ENCODE measurements at places on chromosomes 6 and 20. TPM values are rescaled to one million over a fixed set of nuclear protein-coding genes. Genes with fewer than 3 reads are reported as not detected.

BPIFB1 gene
- not detected for total RNA-seq

KCNB1 gene
- 0.81 TPM for total RNA-seq

CST5 gene
- total RNA-seq: not detected

DNA sequence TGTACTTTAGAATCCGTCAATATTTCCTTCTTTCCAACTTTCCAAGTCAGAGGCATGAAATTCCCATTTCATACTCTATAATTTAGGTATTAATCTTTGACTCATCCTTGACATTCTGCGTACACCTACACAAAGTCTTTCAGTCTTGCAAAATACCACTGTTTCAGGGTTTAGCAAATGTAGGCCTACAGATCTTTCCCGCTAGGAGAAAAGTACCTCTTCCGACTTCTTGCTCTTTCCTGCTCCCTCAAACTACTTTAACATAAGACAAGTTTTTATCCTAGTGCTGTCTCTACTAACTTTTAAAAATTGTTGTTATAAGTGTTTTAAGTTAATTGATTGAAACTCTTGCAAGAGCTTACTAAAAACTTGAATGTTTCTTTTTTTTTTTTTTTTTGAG, 18.3 kb upstream of the PHACTR1 start:
- DNase-seq: no peak

GRCh38 chr6:33755070-33755869, 8.6 kb upstream of the IP6K3 start:
- DNase-seq: peak; percentile 54

DNA sequence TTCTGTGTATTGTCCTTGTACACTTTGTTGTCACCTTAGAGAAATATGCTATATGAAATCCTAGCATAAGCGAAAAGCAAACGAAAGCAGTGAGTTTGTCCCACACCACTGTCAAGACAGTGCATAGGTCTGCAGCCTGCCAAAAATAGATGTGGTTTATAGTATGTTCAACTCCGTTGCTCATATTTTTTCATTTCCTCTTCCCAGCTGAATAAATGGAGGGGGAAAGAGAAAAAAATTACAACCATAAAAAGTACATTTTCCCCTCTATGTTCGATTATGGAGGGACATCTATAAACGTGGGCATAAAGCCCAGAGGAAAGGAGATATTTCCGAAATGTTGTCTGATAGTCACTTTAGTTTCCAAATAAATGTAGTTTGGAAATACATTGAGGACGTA, 25.8 kb downstream of the PRL start:
- DNase-seq: no peak

DNA sequence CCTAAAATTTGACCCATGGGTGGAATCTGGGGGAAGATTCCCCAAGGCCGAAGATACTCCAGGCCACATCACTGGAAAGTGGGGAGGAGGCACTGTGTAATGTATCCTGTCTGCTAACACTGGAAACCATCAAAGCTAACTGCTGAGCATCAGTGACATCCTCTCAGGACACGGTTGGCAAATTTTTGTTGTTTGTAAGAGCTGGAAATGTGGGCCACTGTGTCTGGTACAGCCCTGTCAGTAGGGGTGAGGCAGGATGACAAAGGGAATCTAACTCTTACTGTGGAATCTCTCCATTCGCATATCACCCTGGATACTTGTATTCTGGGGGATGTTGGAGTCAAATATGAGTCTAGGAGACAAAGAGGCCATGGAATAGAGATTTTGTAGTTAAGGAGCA, 17.0 kb upstream of the CLPSL2 start:
- no peak for DNase-seq

DNA sequence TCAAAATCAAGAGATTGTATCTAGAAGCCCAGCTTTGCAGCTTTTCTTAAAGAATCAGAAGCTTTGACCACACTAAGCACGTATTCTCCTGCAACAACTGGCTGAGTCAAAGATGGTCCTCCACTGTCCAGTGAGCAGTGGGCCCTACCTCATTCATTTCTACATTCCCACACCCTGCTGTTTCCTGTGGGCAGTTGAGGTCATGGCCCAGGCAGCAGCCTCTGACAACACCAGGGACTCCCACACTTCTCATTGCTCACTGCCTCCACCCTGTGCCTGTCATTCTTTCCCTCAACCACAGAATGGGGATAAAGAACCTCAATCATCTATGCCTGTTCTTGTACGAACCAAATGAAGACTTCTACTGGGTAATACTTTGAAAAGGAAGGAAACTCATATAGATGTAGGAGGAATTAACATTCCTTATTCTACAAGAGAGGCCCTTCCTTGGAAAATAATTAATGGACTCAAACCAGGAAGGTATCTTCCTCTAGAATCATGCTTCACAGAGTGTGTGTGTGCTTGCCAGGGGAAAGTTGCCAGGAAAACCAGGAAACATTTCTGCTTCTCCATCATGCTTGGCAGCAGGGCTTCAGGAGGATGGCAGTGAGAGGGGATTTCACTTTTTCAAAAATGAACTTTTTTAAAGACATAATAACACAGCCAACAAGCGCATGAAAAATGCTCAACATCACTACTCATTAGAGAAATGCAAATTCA, 191.7 kb upstream of the RIN2 start:
- DNase-seq: no peak

- DNase-seq: no peak
Observed at GRCh38 chr6:47258724-47259347, 50.9 kb downstream of the TNFRSF21 start.

DNA sequence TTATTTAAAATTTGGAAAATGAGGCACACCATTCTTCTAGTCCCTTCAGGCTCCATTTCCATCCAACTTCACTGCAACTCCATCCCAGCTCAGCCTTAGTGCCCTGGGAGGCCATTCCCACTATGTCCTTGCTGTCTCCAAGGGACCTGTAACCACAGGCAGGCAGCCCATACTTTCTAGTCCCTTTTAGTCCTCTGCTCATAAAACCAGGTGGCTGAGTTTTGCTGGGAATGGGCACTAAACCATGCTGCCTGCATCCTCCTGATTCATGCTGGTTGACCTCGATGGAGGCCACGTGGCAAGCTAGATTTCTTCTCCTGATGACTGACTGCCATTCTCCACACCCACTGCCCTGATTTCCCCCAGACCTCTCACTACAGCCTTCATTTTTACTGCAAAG, 27.5 kb upstream of the MYMX start:
- no peak for DNase-seq

GRCh38 chr6:159252955-159253508, 83.8 kb downstream of the FNDC1 start:
- DNase-seq: peak; percentile 79

All from A673 (cell line).